K562 (cell line): ENCODE measurements at places on chromosomes 5 and 9.

DNA sequence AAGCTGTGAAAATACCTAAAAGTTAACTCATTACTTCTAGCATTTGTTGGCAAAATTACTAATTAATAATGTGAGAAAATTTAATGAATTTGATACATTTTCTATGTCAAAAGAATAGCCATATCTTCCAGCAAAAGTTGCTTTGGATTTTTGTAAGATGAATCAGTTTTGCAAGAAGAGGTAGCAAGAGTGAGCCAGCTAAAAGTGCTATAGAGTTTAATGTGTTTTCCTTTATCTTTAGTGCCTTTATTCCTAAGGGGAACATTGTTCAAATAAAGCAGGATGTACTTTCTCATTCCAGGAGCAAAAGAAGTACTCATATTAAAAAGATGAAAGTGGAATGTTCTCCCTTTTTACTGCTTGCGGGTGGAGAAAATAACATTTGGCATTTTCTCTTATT, 622.2 kb downstream of the ANXA1 start:
- H3K36me3 ChIP-seq: no peaks in the 10 kb centered on the region
- H3K4me1 ChIP-seq: no peaks in the 10 kb centered on the region
- no peak overlapping the region for H3K27ac ChIP-seq
- no peak for DNase-seq
- no peaks in the 10 kb centered on the region for H3K27me3 ChIP-seq
- no peak overlapping the region for H3K4me3 ChIP-seq

DNA sequence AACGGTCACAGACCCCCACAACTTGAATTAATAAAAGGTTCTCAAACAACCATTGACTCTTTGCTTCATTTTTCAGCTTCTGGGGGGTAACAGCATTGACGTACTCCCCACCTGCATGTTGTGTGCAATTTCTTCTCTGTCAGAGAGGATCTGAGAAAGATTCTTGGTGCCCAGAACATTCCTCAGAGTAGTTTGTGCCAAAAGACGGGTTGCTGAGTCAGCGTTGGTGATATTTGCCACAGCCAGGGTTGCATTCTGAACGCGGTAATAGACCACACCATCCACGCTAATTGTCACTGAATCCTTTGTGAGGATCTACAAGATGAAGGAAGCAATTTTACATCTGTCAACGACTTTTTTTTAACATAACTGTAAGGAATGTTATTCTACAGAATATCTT, 21.0 kb downstream of the STOM start:
- DNase-seq: no peak
- H3K27me3 ChIP-seq: no peaks in the 10 kb centered on the region
- no peak overlapping the region for H3K4me3 ChIP-seq
- peaks cover 10% of the 10 kb centered on the region; the same call in 2 of the 3 replicates for H3K4me1 ChIP-seq

DNA sequence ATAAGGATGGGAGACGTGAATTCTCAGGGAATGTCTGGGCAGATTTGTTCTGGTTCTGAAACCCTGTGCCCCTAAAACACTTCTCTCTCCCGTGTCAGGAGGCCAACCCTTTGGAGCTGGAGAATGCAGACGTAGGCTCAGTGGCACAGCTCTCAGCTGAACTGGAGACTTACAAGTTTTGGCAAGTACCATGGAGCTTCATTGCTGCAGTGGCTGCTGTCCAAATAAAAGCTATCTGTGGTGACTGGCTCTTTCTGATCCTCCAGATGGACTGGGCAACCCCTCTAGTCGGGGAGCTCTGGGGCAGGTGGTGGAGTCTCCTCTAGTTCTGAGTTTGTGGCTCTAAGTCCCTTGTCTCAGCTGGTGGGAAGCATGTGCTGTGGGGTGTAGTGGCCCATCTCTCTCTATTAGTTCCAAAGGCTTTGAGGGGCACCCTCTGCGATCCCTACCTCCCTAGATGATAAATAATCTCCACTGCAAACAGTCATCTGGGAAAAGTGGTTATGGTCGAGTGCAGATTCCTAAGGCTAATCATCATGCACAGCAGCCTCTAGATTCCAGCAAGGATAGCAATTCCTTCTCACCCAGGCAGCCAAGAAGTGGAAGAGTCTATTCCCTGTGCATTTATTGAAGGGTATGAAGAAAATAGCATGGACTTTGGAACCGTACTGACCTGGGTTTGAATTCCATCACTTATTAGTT, 204.2 kb upstream of the KLF4 start:
- DNase-seq: no peak
- H3K27ac ChIP-seq: no peak overlapping the region
- no peak overlapping the region for H3K4me3 ChIP-seq

GRCh38 chr5:10595293-10595671, 31.4 kb downstream of the ANKRD33B start:
- peaks cover 35% of the 10 kb centered on the region for H3K4me1 ChIP-seq
- DNase-seq: no peak
- peak overlapping the region; percentile 1; the same call in 1 of the 2 replicates for H3K4me3 ChIP-seq
- H3K27ac ChIP-seq: peak overlapping the region; percentile 50; the same call in 2 of the 3 replicates
- no peaks in the 10 kb centered on the region for H3K36me3 ChIP-seq

GRCh38 chr5:34656700-34657273, 659 bp downstream of the RAI14 start:
- H3K27me3 ChIP-seq: no peaks in the 10 kb centered on the region
- DNase-seq: peak; percentile 68
- peak overlapping the region; percentile 74 for H3K27ac ChIP-seq
- H3K36me3 ChIP-seq: 0 out of 3 replicates have a peak, but pooled peaks cover 2% of the 10 kb centered on the region
- peak overlapping the region; percentile 75 for H3K4me3 ChIP-seq

GRCh38 chr9:120711841-120712538, 2.3 kb downstream of the MEGF9 start:
- DNase-seq: no peak
- peak overlapping the region; percentile 29; the same call in 2 of the 3 replicates for H3K27ac ChIP-seq
- H3K36me3 ChIP-seq: no peaks in the 10 kb centered on the region
- H3K4me3 ChIP-seq: peak overlapping the region; percentile 75; the same call in 1 of the 2 replicates

DNA sequence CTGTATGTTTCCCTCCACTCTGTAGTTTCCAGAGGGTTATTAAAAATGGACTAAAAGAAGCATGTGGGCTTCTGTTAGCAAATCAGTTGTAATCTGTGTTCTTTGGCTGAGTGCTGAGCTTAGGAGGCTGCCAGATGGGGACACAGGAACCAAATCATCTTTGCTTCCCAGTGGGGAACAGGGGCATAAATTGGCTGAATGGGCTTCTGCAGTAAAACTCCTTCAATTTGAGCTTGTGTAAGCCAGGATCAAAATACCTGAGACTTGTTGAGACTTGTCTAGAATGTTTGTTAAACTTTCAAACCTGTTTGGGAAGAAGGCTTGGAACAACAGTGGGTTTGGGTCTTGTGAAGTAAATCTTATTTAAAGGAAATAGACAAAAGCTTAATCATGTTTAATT, 32.2 kb upstream of the TNFAIP8 start:
- H3K36me3 ChIP-seq: no peaks in the 10 kb centered on the region; the same call in 2 of the 3 replicates
- DNase-seq: no peak
- peak overlapping the region; percentile 92 for H3K27ac ChIP-seq
- H3K4me1 ChIP-seq: peaks cover 80% of the 10 kb centered on the region
- no peaks in the 10 kb centered on the region for H3K27me3 ChIP-seq
- H3K4me3 ChIP-seq: no peak overlapping the region

GRCh38 chr5:157476702-157477408, 16.8 kb downstream of the NIPAL4 start:
- no peaks in the 10 kb centered on the region for H3K36me3 ChIP-seq
- H3K4me1 ChIP-seq: no peaks in the 10 kb centered on the region
- H3K4me3 ChIP-seq: no peak overlapping the region
- DNase-seq: peak; percentile 70
- peaks cover 25% of the 10 kb centered on the region for H3K27me3 ChIP-seq

GRCh38 chr5:107887166-107887943, 216.6 kb upstream of the EFNA5 start:
- no peaks in the 10 kb centered on the region for H3K36me3 ChIP-seq
- H3K27me3 ChIP-seq: no peaks in the 10 kb centered on the region
- no peak overlapping the region for H3K4me3 ChIP-seq
- DNase-seq: no peak
- H3K27ac ChIP-seq: no peak overlapping the region

- H3K4me1 ChIP-seq: peaks cover 6% of the 10 kb centered on the region
- no peak overlapping the region for H3K4me3 ChIP-seq
- H3K27ac ChIP-seq: no peak overlapping the region
- DNase-seq: no peak
- no peaks in the 10 kb centered on the region for H3K36me3 ChIP-seq
- no peaks in the 10 kb centered on the region for H3K27me3 ChIP-seq
These were observed 18.1 kb downstream of the IRF1 start for GRCh38 chr5:132472431-132472830.

- no peak for DNase-seq
- no peaks in the 10 kb centered on the region for H3K36me3 ChIP-seq
- H3K27ac ChIP-seq: no peak overlapping the region
- H3K4me1 ChIP-seq: peaks cover 4% of the 10 kb centered on the region
These were observed 14.7 kb downstream of the EQTN start for GRCh38 chr9:27282269-27282668.

DNA sequence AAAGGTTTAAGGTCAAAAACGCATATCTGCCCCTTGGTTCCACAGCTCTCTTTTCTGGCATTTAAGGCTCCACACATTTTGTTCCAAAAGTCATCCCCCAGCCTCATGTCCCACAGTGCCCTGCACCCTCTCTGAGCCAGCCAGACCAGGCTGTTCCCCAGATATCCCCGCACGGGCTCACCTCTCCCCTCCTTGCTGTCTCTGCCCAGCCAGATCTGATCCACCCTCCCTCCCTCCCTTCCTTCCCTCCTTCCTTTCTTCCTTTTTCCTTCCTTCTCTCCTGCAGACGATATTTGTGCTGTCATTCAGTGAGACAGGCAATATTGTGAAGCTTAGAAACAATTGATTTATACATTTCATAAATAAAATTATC, 37.0 kb downstream of the DUSP1 start:
- no peaks in the 10 kb centered on the region for H3K36me3 ChIP-seq
- no peak overlapping the region for H3K4me3 ChIP-seq
- H3K4me1 ChIP-seq: no peaks in the 10 kb centered on the region
- no peak for DNase-seq
- H3K27me3 ChIP-seq: no peaks in the 10 kb centered on the region
- no peak overlapping the region for H3K27ac ChIP-seq

- no peak for DNase-seq
- H3K4me3 ChIP-seq: no peak within 1 kb of the TSS
- H3K27ac ChIP-seq: no peak within 1 kb of the TSS
- H3K36me3 ChIP-seq: no peaks in the 10 kb centered on the region
- no peaks in the 10 kb centered on the region for H3K4me1 ChIP-seq
These were observed at the start of gene CDH6 for GRCh38 chr5:31193591-31194467. Gene CDH6, plus strand, starts transcription at chr5:31193686. Its CDS starts 73,788 bp downstream, at chr5:31267474.

DNA sequence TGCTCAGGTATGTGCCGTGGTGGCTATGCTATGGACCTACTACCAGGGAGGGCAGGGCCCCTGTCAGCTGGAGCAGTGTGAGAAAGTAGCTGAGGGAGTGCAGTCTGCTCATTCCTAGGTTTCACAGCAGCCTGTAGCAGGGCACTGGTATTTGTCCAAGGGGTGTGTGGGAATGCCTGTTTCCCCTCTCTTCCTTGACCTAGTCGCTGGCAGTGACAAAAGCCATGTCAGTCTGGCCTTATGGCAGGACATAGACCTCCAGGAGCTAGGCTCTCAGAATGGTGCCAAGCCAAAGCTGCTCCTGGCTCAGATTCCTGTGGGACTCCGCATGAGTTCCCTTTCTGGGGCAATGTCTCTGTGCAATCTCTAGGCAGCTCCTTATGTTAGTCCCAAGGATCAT, 253.9 kb upstream of the TYRP1 start:
- H3K4me1 ChIP-seq: no peaks in the 10 kb centered on the region
- H3K4me3 ChIP-seq: no peak overlapping the region
- no peak for DNase-seq
- no peak overlapping the region for H3K27ac ChIP-seq

DNA sequence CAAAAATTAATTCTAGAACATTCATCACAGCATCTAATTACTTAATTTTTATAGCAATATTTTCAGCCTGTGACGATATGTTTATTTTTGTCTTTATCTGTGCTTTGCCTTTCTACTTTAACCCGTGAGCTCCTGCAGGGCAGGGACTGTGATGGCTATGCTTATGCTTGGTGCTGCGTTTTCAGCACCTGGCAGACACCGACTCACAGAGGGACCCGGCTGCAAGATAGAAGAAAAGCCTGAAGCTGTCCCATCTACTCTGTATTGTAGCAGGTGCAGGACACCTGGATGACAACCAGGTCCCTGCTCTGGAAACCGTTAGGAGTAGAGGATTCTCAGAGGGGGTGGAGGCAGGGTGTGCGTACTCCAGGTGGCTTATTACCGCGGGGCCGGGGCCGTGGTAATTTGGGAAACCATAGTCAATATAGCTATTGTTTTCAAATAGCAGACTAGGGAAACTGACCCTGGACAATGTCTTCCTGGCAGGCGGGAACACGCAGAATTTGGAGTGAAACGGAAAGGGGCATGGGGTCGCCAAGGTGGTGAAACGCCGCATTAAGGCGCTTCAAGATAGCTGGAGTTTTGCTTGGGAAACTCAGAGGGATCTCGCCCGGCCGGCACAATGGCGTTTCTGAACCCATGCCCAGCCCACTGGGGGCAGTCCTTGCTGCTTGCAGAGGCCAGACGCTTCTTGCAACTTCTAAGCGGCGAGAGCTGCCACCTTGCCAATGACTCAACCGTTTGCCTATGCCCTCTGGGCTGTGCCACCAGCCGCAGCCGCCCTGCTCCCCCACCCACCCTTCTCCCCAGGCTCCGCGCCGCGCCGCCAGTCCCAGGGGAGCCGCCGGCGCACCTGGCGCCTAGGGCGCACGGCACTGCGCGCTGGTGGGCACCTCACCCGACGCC, 140.1 kb upstream of the PALM2AKAP2 start:
- H3K36me3 ChIP-seq: no peaks in the 10 kb centered on the region
- no peak overlapping the region for H3K27ac ChIP-seq
- no peaks in the 10 kb centered on the region for H3K4me1 ChIP-seq
- DNase-seq: no peak
- H3K27me3 ChIP-seq: peaks cover 13% of the 10 kb centered on the region
